Stimulated activated naive CD8-positive, alpha-beta T cell treated with anti-CD3 and anti-CD28 coated beads, Interleukin-15, Interleukin-2, amounts not matched to agents 100 U/mL and 50 U/mL, for 24 hours (primary cell): ENCODE measurements at places on chromosomes 1 and 21.

DNA sequence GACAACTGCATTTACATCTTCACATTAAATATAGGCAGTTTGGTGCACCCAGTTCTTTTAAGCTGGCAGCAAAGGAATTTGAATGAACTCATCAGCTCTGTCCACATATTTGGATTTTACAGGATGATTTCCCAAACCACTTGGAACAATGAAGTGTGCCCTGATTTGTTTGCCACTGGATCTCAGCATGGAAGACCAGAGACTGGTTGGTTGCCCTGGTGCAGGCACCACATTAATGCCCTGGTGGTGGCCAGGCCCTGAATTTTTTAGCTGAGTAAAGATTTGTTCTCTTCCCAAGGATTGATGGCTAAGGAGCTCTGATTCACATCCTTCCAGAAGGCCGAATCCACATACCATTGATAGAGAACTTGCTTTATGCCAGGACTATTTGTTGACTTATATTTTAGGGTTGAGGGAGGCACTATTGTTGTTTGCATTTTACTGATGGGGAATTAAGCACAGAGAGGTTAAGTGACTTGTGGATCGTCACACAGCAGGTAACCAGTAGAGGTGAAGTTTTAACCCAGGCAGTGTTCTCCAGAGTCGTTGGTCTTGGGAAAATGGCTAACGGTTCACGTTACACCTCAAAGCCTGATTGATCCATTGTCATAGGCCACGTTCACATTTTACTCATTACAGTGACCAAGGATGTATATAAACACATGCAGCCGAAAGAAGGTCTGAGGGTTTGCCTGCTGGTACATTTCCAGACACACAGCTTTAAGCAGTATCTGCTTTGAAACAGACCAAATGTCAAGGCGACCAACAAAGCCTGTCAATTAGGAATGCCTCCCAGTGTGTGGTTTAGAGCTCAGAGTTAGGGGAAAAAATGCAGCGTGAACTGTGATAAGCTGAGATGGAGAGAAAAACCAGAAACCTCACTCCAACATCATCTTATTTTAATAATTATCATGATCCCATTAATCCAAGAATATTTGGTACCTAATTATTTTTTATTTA, 50.7 kb downstream of the KAZN start:
- DNase-seq = no peak

- no peak for DNase-seq
Observed at GRCh38 chr1:95730986-95731385, 497.0 kb downstream of the RWDD3 start.

DNA sequence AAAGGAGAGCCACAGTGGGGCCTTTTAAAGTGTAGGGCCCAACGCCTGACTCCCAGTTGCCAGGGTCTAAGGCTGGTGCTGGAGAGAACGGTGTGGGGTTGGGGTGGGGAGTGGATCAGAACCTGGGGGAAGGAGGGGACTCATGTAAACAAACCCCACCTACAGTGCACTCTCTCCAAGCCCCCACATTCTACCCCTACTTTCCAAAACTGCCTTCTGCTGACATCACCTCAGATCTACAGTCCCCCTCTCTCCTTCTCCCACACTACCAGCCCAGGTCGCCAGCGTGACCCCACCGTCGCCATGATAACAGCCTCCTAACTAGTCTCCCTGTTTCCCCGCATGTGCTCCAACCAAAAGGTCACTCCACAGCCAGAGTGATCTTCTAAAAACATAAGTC, 26.6 kb downstream of the TNNT2 start:
- no peak for DNase-seq

GRCh38 chr1:29655945-29656850, 419.9 kb downstream of the PTPRU start:
- no peak for DNase-seq

DNA sequence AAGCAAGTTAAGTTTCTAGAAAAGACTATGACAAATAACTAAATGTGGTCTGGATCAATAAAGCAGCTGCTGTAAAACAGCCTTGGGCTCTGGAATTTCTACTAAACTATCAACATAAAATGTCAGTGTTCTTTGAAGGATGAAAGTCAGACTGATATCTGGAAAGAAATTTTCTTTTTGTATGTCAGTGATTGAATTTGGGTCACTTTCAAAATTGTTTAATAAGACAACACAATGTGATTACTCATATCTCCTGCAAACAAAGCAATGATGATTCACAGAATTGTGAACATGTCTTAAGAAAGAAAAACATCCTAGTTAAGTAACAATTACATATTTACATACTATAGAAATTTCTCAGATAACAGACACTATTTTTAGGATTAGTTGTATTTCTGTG, 826.4 kb downstream of the PLA2G4A start:
- DNase-seq = no peak

GRCh38 chr1:59718989-59719360, 95.8 kb upstream of the HOOK1 start:
- DNase-seq = no peak

- DNase-seq = no peak
Observed at GRCh38 chr1:87203904-87204303, 124.8 kb upstream of the LMO4 start.

DNA sequence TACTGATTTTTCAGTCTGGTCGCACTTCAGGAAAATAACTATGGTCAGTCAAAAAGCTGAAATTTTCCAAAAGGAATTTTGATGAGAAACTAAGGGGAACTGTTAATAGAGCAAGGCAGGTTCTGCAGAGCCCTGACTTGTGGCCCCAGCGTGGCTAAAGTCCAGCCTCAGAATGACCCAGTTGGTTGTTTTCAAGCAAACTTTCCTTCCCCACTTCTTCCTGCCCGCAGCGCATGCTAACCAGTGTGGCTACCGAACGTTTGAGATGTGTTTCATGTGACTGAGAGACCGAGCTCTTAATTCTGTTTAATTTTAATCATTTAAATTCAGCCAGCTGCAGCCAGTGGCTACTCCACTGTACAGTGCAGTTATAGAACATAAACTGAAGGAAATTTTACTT, 6.2 kb upstream of the IL10RB start:
- no peak for DNase-seq

GRCh38 chr21:17414766-17415165, 98.1 kb upstream of the CXADR start:
- DNase-seq = no peak

DNA sequence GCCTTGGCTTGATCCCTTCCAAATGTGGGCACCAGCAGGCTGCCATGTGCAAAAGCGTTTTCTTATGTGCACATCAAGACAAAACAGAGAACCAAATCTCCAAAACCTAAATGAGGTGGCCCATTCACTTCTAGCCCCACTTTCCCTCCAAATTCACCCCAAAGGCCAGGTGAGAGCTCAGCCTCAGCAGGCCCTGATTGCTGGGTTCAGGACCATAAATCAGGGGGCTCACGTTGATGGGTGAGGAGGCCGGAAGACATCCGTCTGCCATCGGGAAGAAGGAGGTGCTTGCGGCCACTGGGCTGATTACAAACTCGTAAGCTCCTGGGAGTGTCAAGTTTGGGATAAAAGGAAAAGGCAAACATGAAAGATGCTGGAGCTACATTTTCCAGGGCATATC, 86.7 kb upstream of the CLDN14 start:
- DNase-seq = no peak

DNA sequence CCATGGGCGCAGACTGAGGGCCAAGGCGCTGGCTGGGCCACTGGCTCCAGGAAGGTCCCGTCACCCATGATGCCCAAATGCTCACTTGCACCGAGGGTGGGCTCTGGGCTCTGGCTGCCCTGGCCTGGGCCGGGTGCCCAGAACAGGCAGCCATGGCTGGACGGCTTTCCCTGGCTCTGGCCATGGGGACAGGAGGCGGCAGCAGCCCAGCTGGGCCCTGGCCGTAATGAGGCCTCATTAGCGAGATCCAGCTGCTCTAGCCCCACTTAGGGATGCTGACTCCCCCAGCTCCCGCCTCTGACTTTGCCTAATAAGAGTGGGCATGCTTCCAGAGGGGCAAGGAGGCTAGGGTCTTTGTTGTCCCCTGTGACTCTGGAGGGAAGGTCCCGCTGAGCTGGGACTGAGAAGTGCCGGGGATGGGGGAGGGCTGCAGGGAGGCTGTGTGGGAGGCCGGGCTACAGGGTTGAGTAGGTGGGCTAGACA, 11.8 kb downstream of the SLC6A9 start:
- DNase-seq = no peak

- no peak for DNase-seq
Observed at GRCh38 chr1:234619794-234620247, 9.8 kb upstream of the IRF2BP2 start.

DNA sequence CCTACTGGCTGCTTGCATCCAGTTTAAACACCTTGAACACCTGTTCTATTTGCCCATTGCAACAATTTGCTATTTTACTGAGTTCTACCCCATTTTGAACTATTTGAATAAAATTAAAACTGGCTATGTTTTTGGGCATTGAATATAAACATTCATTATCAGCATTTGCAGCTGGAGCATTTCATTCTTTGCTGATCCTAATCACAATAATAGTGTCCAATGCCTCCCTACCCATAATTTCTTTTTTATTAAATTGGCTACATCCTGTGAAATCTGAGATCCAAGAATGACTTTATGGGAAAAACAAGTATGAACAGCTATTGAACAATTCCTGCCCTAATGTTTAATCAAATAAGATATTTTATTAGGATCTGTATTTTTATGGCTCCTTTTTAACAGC, 447.9 kb downstream of the PLA2G4A start:
- DNase-seq = no peak

DNA sequence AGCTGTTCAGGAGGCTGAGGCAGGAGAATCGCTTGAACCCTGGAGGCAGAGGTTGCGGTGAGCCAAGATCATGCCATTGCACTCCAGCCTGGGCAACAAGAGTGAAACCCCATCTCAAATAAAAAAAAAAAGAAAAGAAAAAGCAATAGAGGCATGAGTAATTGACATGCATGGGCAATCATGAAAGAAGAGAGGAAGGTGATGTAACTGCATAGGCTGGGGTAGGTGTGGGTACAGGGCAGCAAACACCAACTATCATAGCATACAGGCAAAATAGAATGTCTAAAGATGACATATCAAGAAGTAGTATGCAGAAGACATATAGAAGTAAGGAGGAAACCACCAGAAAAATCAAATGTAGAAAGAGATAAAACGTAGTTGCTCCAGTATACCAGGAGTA, 19.0 kb upstream of the MGST3 start:
- no peak for DNase-seq

GRCh38 chr1:236978740-236979139, 25.5 kb downstream of the MT1HL1 start:
- no peak for DNase-seq

DNA sequence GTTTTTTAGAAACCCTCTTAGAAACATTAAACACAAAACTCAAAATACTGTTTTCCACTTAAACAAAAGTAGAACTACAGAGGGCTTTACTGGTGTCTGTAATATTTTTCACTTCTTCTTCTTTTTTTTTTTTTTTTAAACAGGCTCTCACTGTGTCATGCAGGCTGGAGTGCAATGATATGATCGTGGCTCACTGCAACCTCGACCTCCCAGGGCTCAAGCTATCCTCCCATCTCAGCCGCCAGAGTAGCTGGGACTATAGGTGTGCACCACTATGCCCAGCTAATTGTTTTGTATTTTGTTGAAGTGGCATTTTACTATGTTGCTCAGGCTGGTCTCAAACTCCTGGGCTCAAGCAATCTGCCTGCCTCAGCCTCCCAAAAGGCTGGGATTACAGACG, 194.8 kb downstream of the DAB1 start:
- DNase-seq = no peak

DNA sequence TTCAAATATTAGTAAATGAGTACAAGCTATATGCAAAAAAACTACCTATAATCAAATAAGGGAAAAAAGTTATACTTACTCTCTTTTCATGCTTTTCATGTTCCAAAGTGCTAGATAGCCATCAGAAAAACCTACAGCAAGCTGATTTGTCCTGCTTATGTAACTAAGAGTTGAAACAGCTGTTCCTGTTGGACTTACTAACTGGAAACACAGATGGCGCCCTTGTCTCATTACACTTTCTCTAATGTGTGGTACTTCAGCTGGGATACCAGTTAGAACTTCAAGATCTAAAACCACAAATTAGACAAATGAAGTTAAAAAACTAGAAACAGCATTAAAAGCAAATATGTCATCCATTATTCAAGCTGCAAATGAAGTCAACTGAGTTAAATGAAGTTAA, 24.3 kb downstream of the AHCTF1 start:
- no peak for DNase-seq

- DNase-seq = no peak
Observed at GRCh38 chr1:152842556-152842955, at the start of gene LCE6A. LCE6A (plus strand) TSS chr1:152842856; CDS start chr1:152843521, 665 bp downstream.

DNA sequence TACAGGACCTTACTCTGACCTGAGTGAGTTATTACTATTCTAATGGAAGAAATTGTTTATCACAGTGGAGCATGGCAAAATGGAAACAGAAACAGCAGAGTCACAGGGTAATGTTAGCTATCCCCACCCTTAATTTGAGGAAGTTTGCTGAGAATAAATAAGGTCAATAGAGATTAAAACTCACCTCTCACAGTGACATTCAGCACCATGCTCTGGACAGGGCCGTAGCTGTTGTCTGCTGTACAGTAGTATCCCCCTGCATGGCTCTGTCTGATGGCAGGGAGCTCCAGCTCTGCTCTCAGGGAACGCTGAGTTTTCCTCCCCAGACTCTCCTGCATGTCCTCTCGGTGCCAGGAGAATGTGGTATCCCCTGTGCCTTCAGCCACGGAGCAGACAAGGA, 11.9 kb downstream of the FCRL4 start:
- no peak for DNase-seq

GRCh38 chr1:116376729-116377086, 3.7 kb downstream of the ATP1A1 start:
- DNase-seq = no peak

DNA sequence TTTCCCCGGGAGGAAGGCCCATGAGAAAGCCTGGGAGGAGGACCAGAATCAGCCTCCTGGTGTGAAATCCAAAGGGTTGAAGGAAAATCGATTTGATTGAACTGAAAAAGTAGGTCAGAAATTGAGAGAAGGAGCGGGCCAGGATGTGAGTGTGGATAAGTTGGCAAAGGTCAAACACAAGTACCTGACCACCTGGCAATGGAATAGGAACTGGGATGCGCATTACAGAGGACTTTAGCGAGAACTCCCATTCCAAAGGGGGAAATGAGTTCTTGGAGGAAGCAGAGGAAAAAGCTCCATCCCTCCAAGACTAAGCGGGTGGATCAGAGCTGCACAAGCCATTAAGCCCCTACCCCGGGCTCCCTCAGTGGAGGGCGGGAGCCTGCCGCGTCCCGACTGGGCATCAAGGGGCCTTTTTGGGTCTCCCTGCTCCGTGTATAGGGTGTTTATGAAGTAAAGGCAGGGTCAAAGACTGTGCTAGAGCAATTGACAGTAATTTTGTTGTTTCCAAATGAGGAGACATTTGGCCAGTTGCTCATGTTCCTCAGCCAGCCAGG, 56.4 kb downstream of the TGFB2 start:
- no peak for DNase-seq

GRCh38 chr21:38494251-38494642, 4.0 kb downstream of the ERG start:
- no peak for DNase-seq

DNA sequence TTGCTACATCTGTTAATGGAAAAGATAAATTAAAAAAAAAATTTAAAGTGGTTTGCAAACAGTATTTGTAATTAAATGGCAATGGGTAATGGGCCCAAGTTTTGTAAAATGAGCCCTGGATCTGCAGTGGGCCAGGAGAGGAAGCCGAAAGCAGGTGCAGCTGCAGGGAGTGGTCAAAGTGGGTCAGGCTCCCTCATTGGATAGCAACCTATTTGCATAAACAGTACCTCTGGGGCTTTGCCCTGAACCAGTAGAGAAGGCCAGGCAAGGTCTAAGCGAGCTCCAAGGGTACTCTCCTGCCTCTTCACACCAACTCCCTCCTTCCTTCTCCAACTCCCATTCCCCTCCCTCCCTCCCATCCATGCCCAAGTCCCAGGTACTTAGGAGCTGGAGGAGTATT, 138.9 kb downstream of the HMGB4 start:
- DNase-seq = no peak
